A549 treated with RU486 at 1 μM for 4 hours (cell line): ENCODE measurements at places on chromosomes 7 and 10. TPM values are rescaled to one million over a fixed set of nuclear protein-coding genes. Genes with fewer than 3 reads are reported as not detected.

The NODAL gene
- total RNA-seq: not detected in 5 replicates

The SLC26A5 gene
- not detected in 5 replicates for total RNA-seq

The CLCN1 gene
- total RNA-seq: 0.06 to 0.11 TPM in 2 of 5 replicates, not detected in the others

The FAM25A gene
- not detected in 5 replicates for total RNA-seq

The AGBL3 gene
- 0.66 to 1.5 TPM (median 1.1 TPM) in 5 replicates for total RNA-seq

The ABCB4 gene
- total RNA-seq: not detected in 5 replicates

The CCDC146 gene
- total RNA-seq: 0.38 to 0.89 TPM (median 0.56 TPM) in 5 replicates

The GATA3 gene
- 4.0 to 6.6 TPM (median 5.3 TPM) in 5 replicates for total RNA-seq

The INSYN2A gene
- 1.5 to 2.1 TPM (median 1.5 TPM) in 5 replicates for total RNA-seq

The GPR26 gene
- not detected in 5 replicates for total RNA-seq

The NAT16 gene
- total RNA-seq: 0.06 to 0.15 TPM (median 0.14 TPM) in 5 replicates

The HTR7 gene
- 0.07 to 0.13 TPM (median 0.09 TPM) in 5 replicates for total RNA-seq

The SLC39A12 gene
- total RNA-seq: not detected in 5 replicates
